ENCODE measurements at places on chromosomes 7 and 10. TPM values are rescaled to one million over a fixed set of nuclear protein-coding genes. Genes with fewer than 3 reads are reported as not detected.

Gene WDFY4
- 0.25 TPM for total RNA-seq

Gene FANK1
- not detected for total RNA-seq

Gene HOXA6
- not detected for total RNA-seq

Gene DDC
- total RNA-seq = 0.43 TPM

Gene KIAA1217
- 0.43 TPM for total RNA-seq

Gene GPR15LG
- total RNA-seq = not detected

Gene TACC2
- total RNA-seq = not detected

Gene TUBAL3
- not detected for total RNA-seq

Gene PRSS37
- total RNA-seq = not detected

Gene RADIL
- total RNA-seq = 0.35 TPM

Gene TMEM254
- 17.1 TPM for total RNA-seq

Gene TAS2R5
- total RNA-seq = 2.7 TPM

Gene CALHM1
- total RNA-seq = not detected

Gene IQUB
- total RNA-seq = 0.34 TPM

Gene GPR85
- total RNA-seq = 0.09 TPM

Gene MLXIPL
- total RNA-seq = not detected

Gene TMEM184A
- total RNA-seq = 0.12 TPM

Gene HTR5A
- total RNA-seq = not detected

Gene TMEM106B
- 27.2 TPM for total RNA-seq

Gene LIPJ
- not detected for total RNA-seq

Gene GPR26
- total RNA-seq = not detected

Gene KIN
- 13.2 TPM for total RNA-seq

Gene EPHA1
- 2.4 TPM for total RNA-seq

Gene REEP3
- 6.9 TPM for total RNA-seq

Gene IL15RA
- total RNA-seq = 6.6 TPM

Gene NKX1-2
- not detected for total RNA-seq

Gene STEAP1
- total RNA-seq = 2.6 TPM

Gene MEIG1
- total RNA-seq = 0.59 TPM

Gene GCK
- total RNA-seq = 0.80 TPM

Gene TUBGCP2
- total RNA-seq = 53.3 TPM

Gene ARMH3
- 24.8 TPM for total RNA-seq

Gene MOGAT3
- total RNA-seq = not detected

Gene CPXM2
- not detected for total RNA-seq

Gene CPN1
- total RNA-seq = not detected

Gene ADARB2
- 0.27 TPM for total RNA-seq

Gene ZNF3
- 16.2 TPM for total RNA-seq

Gene UCN3
- not detected for total RNA-seq

Gene RBP3
- total RNA-seq = not detected

Gene GNG11
- total RNA-seq = not detected

Gene POLL
- 43.0 TPM for total RNA-seq

Gene OR9A2
- 0.66 TPM for total RNA-seq
